NCI-H69 (cell line): ENCODE measurements at places on chromosomes 6 and 20.

- DNase-seq = no peak
Measured at GRCh38 chr20:59961423-59961822, 3.2 kb downstream of the CDH26 start.

DNA sequence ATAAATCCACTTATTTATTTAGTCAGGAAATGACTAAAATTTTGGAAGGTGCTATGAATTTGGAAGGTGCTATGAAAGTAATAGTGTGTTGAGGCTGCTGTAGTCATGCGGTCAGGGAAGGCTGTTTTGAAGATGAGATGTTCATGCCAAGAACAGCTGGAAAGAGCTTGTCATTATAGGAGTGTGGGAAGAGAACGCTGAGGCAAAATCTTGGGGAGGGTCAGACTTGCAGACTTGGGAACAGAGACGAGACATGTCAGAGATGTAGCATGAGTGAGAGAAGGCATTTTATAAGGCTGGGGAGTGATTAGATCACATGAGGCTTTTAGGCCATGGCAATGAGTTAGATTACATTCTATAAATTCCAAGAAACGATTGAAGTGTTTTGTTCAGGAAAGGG lies 124.0 kb upstream of the B3GAT2 start:
- DNase-seq = no peak

GRCh38 chr6:11206576-11206975 lies 25.9 kb downstream of the NEDD9 start:
- no peak for DNase-seq

GRCh38 chr6:28914941-28915340 lies 8.8 kb downstream of the TRIM27 start:
- DNase-seq = no peak

- DNase-seq = peak; percentile 60
Measured at GRCh38 chr20:13353261-13353945, 132.3 kb downstream of the ISM1 start.

- peak; percentile 89 for DNase-seq
Measured at GRCh38 chr6:128112494-128112893, 211.6 kb upstream of the THEMIS start.

GRCh38 chr6:84166395-84166794 lies 61.0 kb downstream of the CEP162 start:
- peak; percentile 90 for DNase-seq

DNA sequence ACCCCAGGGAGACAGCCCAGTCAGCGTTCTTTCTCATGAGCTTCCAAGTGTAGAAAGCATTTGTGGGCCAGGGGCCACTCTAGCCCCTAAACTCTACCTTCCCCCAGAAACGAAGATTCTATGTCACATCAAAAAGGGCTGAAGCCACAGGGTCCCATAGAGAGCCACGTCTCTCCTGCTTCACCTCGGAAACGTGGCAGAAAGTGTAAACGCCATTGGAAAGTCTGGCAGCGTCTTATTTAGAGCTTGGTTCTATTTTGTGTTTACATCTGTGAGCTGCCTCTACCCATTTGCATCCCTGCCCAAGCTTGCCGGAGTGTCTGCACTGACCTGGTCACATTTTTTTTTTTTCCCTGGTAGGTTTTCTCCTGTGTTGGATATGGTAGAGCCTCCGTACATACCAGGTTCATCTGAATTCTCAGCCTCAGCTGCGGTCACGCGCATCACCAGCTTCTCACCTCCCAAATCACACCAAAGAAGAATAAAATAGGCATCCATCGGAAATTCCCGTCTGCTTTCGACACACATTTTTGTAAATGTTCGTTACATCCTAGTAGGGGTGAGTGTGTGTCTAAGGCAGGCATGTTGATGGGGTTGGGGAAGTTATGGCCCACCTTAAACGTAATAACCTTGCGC lies 62.6 kb downstream of the NPEPL1 start:
- no peak for DNase-seq

- no peak for DNase-seq
Measured at GRCh38 chr20:40431611-40432010, 257.4 kb downstream of the MAFB start.

GRCh38 chr6:85452441-85452881 lies 2.6 kb downstream of the NT5E start:
- DNase-seq = no peak

DNA sequence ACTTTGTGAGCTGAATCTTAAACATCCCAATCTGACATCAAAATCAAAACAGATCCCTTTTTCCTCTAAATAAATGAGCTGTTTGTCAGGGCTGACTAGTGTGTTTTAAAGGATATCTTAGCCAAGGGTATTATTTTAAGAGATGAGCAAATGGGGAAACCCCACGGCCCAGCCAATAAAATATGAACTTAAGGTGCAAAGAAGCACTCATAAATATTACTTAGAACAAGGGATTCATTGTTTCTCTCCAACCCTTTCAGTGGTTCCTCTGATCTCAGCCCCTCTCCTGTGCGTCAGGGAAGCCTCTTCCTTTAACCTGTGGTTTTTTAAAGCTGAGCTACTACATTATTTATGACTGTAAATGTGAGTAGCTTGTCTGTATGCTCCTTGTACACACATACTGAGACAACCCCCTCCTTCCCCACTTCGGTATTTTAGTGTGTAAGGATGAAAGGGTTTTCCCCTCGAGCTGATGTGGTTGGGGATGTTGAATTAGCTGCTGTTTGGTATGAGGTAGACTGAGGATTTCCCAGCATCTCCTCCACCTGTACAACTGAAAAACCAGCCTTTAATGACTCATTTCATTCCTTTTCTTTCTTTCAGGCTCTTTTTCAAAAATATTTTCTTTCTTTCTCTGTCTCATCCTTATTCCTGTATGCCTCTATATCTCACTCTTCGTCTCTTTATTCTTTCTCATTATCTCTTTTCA lies 6.5 kb downstream of the BMP5 start:
- DNase-seq = peak; percentile 55

- no peak for DNase-seq
Measured at GRCh38 chr6:95519228-95520037, 57.9 kb upstream of the MANEA start.

DNA sequence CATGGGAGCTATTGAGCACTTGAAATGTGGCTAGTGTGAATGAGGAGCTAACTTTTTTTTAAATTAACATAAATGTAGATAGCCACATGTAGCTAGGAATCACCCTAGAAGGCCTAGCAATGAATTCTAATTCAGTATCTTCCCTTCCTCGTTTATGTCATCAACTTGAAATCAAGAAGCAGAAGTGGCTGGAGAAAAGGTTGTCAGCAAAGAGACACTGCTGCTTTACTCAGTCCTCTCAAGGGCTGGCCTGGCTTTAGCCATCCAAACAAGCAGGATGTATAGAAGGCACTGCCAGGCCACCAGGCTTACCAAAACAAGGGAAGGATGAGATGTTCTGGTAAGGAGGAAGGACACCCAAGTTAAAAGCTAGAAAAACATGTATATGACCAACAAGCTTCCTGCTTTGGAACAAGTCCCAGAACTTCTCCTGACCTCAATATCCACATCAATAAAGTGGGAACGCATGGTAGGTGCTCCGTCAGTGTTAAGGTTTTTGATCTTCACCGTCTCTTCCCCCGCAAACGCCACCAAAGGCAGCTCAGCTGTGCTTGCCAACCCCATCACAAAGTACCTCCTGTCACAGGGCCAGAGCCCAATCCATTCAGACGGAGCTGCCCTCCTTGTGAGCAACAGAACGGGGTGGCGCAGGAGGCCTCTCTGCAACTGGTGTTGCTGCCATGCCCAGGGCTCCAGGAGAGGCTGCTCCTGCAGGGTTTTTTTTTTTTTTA lies 235.8 kb upstream of the RIN2 start:
- no peak for DNase-seq

DNA sequence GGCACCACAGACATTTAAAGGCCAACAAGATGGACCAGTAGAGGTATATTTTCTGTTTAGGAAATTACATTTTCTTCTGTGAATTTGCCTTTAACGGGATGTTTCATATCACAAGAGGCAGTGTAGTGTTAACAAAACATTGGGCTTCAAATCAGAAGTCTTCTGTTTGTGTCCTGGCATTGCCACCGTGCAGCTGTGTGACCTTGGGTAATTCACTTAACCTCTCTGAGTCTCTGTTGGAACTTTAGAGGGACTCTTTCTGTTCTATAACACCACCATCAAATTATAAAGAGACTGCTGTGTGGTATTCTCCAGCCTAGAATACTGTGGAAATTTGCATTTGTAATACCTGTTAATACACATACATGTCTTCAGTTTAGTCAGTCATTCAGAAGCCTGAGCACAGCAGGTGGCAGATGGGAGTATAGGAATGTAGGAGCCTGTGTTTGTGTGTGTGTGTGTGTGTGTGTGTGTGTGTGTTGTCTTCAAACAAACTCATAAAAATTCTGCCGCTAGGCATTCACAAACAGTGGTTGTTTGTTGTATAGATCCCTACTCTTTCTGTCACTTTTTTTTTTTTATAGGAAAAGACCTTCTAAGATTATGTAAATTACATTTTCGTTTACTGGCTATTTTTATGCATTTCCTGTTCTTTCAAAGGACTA lies 22.6 kb downstream of the UST start:
- no peak for DNase-seq

DNA sequence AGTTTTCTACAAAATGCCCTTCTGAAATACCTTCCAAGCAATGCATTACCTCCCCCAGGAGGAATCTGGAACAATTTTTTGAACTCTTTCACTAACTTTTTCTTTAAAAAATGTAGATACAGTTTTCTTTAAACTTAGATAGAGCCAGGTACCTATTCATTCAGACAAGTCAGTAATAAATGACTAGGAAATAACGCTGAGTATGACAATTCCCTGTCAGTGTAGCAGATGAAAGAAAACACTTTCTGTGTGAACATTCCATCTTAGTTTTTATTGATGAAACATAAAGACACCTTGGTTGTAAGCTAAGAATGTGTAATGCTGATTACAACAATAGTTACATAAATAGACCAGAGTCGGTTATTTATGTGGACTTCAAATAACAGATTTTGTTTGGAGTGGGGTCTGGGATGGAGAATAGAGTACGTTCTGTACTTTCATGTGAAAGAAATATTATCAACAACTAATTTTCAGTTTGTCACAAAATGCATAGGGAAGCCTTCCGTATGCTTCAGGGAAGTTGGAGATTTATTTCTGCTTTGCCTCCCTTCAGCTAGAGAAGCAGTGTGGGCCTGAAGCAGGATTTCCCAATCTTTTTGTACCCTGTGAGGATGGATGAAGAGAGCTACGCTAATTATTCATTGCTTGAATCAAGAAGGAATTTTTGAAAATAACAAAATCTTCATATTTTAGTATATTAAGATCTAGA lies 19.2 kb upstream of the QKI start:
- DNase-seq = no peak

GRCh38 chr20:63032861-63033793 lies 26.4 kb upstream of the BHLHE23 start:
- DNase-seq = no peak

DNA sequence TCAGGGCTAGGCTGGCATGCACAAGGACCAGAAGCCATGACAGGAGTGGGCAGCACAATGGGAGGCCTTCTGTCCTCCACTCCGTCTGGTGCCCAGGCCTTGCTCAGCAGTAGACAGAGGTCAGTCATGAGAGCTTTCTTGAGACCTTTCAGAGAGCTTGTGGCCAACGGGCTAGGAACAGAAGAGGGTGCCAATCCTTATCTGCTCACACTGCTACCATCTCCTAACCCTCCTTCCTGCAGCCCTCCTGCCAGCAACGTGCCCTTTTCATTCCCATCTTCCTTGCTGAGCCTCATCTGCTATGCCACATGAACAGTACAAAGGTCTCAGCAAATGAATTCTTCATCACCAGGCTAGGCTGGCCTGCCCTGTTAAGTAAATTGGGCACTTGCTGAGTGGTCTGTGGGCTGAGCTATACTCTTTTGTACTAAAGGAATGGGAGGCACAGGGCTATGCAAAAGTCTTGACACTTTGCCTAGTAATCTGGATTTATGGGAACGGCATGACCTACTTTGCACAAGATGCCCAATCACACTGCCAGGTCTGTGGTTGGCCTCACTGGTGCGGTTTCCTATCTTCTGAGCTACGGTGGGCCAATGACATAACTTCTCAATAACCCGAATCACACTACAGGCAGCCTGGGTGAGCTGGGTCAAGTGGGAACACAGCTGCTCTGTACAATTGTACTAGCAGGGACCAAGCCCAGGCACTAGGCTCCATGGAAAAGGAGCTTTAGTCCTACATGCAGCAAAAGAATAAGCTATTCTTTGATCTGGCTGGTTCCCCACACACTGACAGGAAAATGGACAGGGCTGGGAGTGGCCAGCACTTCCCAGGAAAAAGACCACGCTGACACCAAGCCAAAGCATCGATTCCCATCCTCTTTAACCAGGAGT lies 47.8 kb downstream of the ELOVL5 start:
- peak; percentile 15 for DNase-seq

GRCh38 chr6:43746613-43747102 lies 23.4 kb upstream of the VEGFA start:
- DNase-seq = no peak

- DNase-seq = peak; percentile 83
Measured at GRCh38 chr6:85498596-85499258, 48.8 kb downstream of the NT5E start.

- DNase-seq = no peak
Measured at GRCh38 chr6:39530201-39530759, 194.9 kb downstream of the KIF6 start.

DNA sequence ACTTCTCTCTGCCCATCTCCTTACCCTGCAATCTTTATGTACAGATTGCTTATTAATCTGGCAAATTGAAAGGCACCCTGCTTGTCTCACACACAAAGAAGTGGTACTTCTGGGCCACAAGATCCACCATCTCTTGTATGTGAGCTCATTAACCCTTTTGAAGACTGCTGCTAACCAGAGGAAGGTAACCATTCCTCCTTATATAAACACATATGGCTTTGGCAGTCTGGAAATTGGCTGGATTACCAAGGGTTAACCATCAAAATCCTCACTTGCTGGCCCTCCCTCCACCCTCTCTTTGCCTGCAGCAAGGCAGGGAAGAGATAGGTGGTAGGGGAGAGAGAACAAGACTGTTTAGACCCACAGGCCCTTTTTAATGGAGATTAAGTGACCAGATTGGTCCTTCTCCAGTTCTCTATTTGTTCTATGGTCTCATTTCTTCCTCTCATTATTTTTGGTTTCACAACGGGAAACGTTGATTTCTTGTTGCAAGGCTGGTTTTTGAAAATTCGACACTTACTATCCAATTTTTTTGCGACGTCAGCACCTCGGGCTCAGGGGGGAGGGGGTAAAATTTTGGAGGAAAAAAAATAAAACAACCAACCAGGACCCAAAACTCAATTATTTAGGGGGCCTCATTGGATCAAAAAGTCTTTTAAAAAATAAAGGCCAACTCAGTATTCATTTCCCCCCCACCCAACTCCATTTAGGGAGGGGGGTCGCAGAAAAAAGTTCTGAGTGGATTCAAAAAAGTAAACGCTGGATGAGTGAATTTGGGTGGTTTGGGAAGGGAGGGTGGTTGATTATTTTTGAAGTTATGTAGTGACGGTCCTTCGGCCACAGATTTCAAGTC lies 859 bp downstream of the PPP1R10 start:
- DNase-seq = peak; percentile 79

DNA sequence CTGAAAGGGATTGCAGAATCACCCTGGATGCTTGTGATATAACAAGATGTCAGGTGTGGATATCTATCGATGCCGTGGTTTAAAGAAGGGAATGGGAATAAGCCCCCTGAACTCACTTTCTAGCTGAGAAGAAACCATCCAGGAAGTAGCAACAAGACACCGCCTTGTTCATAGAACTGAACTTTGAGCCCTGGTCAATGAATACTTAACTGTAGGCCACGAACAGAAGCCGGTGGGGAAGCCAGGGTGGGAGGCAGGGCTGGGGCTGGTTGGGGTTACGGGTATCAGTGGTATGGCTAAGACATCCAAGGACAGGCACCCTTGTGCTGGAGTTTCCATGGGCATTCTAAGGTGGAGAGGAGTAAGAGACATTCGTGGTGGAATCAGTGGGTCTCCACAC lies 61.0 kb downstream of the UST start:
- no peak for DNase-seq
